ENCODE measurements at places on chromosomes 4 and X.
A peak's percentile ranks its signal among the peaks of the same experiment; 100 is the strongest.

GRCh38 chr4:15902746-15903145 lies 35.8 kb downstream of the FGFBP1 start:
- no peak for DNase-seq

- DNase-seq = no peak
Observed at GRCh38 chr4:54496412-54496811, 161.3 kb upstream of the KIT start.

- DNase-seq = no peak
Observed at GRCh38 chr4:4501679-4502078, 40.2 kb downstream of the STX18 start.

GRCh38 chr4:48047896-48048295 lies 31.3 kb downstream of the NIPAL1 start:
- no peak for DNase-seq

- no peak for DNase-seq
Observed at GRCh38 chrX:24513416-24513815, 48.3 kb downstream of the PDK3 start.

GRCh38 chr4:48786549-48786948 lies 6.5 kb upstream of the FRYL start:
- DNase-seq = no peak

DNA sequence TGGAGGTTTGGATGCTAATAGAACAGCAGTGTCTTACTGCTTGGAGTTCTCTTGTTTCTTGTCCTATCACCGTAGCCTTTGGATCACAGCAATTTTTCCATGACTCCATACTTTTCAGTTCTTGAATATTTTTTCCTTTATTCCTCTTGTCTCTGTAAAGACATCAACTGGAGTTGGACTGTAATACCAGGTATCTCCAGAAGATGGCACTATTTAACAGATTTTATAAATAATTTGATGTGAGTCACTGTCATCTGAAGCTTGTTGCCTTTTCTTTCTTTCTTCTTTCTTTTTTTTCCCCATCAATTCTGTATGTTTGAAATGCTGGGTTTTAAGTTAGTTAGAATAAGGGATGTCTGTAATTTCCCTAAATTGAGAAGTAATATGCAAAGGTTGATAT lies 24.1 kb downstream of the HPRT1 start:
- DNase-seq = no peak

GRCh38 chr4:89545315-89545714 lies 237.7 kb upstream of the GPRIN3 start:
- no peak for DNase-seq

- no peak for DNase-seq
Observed at GRCh38 chrX:103556963-103557612, 28.2 kb upstream of the TCEAL4 start.

- DNase-seq = no peak
Observed at GRCh38 chrX:254630-255215, 26.5 kb upstream of the PLCXD1 start.

DNA sequence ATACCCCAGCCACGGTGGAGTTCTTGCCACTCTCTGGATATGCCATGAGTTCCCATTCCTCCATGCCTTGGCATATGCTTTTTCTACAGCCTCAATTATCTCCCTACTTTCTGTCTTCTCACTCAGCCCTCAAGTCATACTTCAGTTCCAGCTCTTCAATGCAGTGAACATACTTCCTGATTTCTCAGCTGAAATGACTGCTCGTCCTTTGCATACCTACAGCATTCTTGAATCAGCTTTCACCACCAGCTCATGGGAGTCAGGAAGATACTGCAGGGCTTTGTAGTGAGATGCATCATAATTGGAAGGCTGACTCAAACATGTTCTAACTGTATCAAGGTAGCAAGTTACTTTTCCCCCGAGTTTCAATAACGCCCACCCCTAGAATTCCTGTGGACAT lies 118.4 kb downstream of the APBB2 start:
- no peak for DNase-seq

GRCh38 chr4:96112631-96113030 lies 272.7 kb downstream of the PDHA2 start:
- DNase-seq = no peak

- no peak for DNase-seq
Observed at GRCh38 chrX:69264158-69264581, 98.9 kb upstream of the PJA1 start.

DNA sequence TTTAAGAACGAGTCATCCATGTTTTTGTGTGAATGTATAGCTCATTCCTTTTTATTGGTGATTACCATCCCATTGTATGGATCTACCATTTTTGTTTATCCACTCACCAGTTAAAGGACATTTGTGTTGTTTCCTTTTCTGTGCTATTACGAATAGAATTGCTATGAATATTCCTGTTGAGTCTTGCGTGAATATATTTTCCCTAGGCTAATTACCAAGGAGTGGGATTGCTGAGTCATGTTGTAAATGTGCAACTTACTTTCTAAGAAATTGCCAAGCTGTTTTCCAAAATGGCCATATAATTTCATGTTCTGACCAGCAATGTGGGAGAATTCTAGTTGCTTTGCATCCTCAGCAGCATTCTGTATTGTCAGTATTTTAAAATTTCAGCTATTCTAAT lies 51.3 kb downstream of the YIPF6 start:
- DNase-seq = no peak

GRCh38 chrX:41043674-41044345 lies 41.4 kb upstream of the USP9X start:
- no peak for DNase-seq

GRCh38 chr4:168993714-168994510 lies 16.1 kb downstream of the CBR4 start:
- DNase-seq = no peak

- no peak for DNase-seq
Observed at GRCh38 chrX:65999029-65999562, 40.8 kb downstream of the VSIG4 start.

DNA sequence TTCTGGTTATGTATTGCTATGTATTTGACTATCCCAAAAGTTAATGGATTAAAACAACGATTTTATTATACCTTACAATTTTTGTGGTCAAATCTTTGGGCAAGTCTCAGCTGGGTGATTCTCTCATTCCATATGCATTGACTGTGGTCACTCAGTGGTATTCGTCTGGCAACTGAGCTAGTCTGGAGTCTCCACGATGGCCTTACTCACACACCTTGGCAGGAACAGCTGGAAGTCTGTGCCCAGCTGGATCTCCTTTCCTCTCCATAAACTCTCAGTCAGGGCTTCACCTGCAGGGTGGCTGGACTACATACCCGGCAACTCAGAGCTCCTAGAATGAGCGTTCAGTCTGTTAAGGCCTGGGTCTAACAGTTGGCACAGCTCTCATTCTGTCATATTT lies 141.1 kb upstream of the WDFY3 start:
- no peak for DNase-seq

DNA sequence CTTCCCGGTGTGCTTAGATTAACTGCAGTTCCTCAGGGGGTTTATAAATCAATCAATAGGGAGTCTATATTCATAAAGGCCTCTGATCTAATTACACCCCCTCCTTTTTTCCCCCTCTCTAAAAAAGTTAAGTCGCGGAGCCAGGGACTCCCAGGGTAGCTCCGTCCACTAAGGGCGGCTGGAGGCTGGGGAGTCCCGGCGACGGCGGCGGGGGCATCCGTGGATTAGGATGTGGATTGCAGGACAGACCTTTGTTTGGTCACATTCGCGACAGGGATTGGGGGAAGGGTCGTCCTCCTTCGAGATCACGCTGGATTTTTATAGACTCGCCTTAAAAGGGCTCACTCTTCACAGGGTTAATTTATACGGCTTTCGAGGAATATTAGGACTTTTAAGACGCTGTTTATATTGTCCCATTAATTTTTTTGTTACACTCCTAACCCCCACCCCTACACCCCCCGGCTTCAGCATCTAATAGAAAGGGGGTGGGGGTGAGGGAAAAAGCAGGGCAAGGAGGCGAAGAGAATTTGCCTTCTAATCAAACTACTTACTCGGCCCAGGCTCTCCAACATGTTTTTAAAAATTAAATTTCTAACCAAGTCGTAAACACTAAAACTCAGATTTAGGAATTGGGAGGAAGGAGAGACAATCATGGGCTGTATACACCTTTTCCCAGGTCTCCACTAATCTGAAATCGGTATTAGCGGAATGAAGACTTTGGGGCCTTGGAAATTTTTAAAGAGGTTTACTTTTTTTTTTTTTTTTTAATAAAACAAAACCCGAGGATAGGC lies 8.5 kb downstream of the PITX2 start:
- DNase-seq = no peak

- peak; percentile 10 for DNase-seq
Observed at GRCh38 chr4:64158648-64159326, 250.5 kb downstream of the TECRL start.

GRCh38 chr4:162523171-162523570 lies 359.4 kb upstream of the FSTL5 start:
- DNase-seq = no peak

- DNase-seq = no peak
Observed at GRCh38 chrX:108426262-108426661, 12.0 kb downstream of the COL4A6 start.

DNA sequence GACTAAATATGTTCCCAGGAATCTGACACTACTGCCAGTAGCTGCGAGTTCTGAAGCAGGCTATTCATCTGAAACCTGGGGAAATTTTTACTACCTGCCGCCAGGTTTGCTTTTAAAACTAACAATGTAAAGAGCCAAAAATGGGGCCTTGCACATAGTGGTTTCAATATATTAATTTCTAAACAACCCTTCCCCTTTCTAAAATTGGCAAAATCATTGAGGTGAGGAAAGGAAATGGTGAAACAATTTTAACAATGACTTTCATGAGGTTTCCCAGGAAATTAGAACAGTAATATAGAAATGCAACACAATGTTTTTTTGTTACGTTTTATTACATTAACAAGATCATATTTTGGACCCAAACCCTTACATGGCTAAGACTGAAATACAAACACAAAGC lies 21.3 kb downstream of the FANCB start:
- no peak for DNase-seq

GRCh38 chr4:47531954-47532321 lies 46.9 kb downstream of the ATP10D start:
- no peak for DNase-seq

GRCh38 chr4:108126806-108127205 lies 41.9 kb downstream of the LEF1 start:
- DNase-seq = no peak

DNA sequence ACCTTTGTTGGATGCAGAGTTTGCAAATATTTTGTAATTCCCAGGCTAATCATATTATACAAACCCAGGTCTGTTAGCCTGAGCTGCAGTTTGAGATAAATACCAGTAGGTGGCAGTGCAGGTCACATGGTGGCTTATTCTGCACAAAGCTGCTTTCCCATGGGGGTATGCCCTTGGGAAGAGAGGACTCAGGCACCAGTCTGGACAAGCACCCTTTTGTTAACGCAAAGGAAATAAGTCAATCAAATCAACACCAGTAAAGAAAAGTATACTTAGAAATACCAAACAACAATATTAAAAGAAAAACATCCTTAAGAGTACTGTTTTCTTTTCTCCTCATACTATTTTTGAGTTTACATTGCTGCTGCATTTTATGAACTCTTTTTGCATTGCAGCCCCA lies 389.0 kb upstream of the ZFP42 start:
- DNase-seq = no peak

GRCh38 chr4:153468587-153468986 lies 2.4 kb downstream of the TMEM131L start:
- DNase-seq = no peak

DNA sequence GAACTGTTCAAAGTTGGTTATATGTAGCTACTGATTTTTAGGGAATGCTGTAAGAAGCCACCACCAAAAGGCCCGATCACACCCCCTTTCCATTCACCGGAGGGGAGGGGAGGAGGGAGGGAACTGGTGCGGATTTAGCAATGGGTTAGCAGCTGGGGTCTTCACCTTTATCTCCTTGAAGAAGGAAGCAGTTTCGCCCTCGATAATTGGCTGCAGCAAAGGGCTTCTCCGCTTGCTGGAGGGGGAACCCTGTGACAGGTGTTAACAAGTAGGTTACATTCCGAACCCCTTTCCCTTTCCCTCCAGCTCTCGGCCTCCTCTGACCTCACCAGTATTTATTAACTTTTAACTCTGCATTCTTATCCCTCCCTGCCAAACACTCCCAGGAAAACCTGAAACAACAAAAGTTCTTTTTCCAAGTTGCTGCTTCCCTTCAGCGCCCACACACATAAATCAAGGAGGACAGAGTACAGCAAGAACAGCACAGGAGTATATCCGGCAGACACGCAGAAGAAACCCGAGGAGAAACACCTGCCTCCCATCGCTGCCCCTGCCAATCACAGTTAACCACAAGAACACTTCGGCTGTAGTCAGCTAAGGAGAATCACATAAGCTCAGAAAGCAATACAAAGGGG lies 39.8 kb upstream of the NAP1L5 start:
- no peak for DNase-seq

- no peak for DNase-seq
Observed at GRCh38 chr4:133147921-133148689, 989 bp upstream of the PCDH10 start.

All from stimulated activated CD4-positive, alpha-beta T cell treated with anti-CD3 and anti-CD28 coated beads, Interleukin-4, amount 100 ng/mL, for 4 hours (primary cell).